ENCODE measurements at places on chromosomes 12 and 14. TPM values are rescaled to one million over a fixed set of nuclear protein-coding genes. Genes with fewer than 3 reads are reported as not detected.

The PTPRB gene
- total RNA-seq, result 10.1 TPM

The MMP17 gene
- total RNA-seq, result 41.5 TPM

The HEBP1 gene
- 5.8 TPM for total RNA-seq

The DHRS2 gene
- 0.92 TPM for total RNA-seq

Data from diencephalon (tissue), 1 donor.